T-cell (primary cell): ENCODE measurements at places on chromosomes 7 and 10.
A peak's percentile ranks its signal among the peaks of the same experiment; 100 is the strongest.

DNA sequence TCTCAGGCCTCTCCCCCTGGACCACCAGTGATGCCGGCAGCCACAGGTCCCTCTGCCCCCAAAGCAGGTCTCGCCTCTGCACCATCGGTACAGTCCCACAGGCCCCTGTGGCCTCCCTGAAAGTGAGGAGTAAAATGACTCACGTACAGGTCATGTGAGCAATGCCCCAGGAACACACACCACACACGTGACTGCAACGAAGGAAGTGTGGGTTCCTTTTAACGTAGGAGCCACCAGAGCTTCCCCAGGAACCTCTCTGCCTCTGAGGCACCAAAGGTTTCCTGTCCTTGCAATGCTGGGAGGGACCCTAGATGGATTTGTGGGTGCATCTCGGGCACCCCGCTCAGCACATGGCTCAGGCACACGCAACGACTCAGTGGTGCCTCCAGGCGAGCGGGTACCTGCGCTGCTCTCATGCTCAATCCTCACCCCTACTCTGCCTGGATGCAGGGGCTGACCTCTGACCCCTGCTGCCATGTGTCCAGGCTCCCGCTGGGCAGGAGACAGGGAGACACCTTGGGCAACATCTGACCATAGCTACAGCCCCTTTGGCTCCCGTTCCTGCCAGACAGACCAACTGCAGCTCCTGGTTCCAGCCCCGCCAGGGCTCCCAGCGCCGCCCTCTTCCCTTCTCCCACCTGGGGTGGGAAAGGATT lies 120.7 kb downstream of the PRKAG2 start:
- peak; percentile 39 for DNase-seq

DNA sequence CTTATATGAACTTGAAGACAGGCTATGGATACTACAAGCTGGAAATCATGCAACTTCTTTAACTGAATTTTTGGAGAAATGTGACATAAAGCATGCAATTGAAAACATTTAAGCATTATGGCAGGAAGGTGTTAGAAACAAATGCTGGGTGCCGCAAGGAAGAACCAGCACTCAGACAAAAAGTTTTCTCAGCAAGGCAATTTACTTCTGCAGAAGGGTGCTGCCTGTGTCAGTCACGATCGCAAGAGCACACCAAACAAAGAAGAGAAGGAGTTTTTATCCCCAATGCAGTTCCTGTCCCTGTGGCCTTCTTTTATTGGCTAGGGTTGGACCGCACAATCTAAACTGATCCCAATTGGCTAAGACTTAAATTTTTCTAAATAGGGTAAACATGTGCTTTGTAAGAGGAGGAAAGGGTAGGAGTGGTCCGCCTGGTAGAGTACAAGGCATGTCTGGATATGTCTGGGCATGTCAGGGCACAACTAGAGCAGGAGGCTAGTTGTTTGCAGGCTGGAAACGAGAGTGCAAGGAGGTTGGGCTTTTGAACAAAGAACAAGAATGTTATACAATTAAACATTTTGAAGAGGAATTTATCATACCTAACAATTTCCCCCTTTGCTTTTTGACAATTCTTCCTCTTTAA lies 109.6 kb upstream of the FAM3C start:
- DNase-seq = no peak

- DNase-seq = no peak
Measured at GRCh38 chr10:117411479-117412399, 36.5 kb upstream of the PDZD8 start.

DNA sequence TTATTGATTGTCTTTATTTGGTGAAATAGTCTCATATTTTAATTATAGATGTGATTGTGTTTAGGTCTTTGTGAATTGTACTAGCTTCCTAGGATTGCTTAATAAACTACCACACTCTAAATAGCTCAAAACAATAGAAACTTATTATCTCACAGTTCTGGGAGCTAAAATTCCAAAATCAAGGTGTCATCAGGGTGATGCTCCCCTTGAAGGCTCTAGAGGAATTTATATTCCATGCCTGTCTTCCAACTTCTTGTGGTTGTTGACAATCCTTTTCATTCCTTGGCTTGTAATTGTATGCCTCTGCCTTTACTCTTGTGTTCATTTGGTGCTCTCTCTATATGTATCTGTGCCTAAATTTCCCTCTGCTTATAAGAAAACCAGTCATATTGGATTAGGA lies 155.3 kb upstream of the AKR1E2 start:
- DNase-seq = no peak

- DNase-seq = no peak
Measured at GRCh38 chr10:129949891-129950291, 14.2 kb downstream of the EBF3 start.

- DNase-seq = no peak
Measured at GRCh38 chr7:37666026-37666799, 17.4 kb upstream of the GPR141 start.

DNA sequence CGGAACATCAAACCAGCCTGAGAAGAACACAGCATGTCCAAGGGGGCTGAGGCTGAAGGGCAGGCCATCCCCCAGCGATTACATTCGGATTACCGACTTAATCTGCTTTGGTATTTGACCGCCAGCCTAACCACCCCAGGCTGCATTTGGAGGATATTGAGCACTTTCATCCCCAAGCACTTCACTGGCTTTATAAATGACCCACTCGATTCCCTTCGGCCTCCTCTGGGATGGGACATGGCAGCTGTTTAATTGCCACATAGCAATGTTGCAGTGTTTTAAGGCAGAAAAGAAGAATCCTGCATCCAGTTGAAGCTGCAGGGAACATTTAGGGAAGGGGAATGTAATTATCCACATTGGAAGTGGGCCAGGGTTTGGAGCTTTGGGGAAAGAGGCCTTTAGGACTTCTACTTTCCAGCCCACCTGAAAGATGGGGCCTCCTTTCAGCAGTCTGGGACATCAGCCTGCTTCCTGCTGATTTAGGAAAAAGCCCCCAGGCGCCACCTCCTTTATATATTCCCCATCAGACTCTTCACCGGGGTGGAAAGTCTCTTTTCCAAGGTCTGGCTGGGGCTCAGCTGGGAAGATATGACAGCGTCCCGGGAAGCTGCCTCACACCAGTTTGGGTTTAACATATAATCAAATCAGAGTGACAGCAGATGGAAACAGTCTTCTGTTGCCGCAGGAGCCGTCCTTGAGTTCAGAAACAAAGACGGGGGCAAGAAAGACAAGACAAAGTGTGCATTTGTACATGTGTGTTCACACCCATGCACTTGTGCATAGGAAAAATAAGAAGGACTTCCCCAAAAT lies 9.2 kb downstream of the DPCD start:
- no peak for DNase-seq

GRCh38 chr10:47244560-47245500 lies 55.2 kb upstream of the GDF10 start:
- no peak for DNase-seq

GRCh38 chr7:97016381-97017191 lies 8.0 kb downstream of the DLX5 start:
- DNase-seq = no peak

DNA sequence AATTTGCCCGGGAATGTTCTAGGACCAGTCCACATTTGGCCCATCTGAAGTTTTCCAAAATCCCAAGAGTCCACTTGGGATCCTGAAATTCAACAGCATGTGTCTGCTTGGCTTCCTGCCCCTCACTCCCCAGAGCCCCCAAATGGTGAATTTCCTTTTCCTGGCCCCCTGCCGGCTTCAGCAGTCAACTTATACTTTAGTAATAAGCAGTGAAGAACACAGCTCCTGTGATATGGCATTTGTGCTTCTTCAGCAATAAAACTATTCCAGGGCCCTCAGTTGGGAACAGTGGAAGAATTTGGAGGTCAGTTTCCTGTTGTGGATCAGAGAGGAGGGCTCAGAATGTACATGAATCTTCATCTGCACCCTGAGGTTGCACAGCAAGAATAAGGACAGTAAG lies 51.1 kb downstream of the PRF1 start:
- no peak for DNase-seq

GRCh38 chr7:24018331-24018730 lies 265.7 kb upstream of the NPY start:
- no peak for DNase-seq

- DNase-seq = no peak
Measured at GRCh38 chr10:115981081-115981480, 291.9 kb downstream of the GFRA1 start.

DNA sequence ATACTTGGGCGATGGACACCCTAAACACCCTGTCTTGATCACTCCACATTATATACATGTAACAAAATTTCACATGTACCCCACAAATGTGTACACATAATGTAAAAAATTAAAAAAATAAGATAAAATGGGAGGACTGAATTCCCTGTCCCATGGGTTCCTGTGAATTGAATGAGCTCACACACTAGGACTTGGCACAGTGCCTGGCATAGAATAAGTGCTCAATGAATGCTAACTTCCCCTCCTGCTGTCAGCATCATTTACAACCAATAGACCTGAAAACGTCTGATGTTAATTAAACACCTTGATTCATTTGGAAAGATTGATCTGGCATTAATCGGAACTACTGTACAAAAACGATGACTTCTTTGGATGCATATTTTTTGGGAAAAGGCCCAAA lies 117.3 kb upstream of the ZNF438 start:
- DNase-seq = no peak

DNA sequence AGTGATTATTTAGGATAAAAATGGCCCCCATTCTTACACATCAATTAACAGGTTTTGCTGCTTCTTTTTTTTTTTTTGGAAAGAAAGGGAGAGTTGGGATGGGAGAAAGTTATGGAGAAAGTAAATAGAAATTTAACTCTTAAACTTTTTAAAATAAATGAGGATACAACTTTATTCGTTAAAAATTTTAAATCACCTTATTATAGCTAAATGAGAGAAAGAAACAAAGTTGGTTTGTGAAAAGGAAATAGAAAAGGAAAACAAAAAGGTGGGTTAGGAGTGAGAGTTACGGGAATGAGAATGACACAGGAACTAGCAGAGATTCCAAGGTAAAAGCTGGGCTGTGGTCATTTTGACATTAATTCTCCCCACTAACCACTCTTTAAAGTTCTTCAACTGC lies 34.9 kb downstream of the LMOD2 start:
- DNase-seq = no peak

DNA sequence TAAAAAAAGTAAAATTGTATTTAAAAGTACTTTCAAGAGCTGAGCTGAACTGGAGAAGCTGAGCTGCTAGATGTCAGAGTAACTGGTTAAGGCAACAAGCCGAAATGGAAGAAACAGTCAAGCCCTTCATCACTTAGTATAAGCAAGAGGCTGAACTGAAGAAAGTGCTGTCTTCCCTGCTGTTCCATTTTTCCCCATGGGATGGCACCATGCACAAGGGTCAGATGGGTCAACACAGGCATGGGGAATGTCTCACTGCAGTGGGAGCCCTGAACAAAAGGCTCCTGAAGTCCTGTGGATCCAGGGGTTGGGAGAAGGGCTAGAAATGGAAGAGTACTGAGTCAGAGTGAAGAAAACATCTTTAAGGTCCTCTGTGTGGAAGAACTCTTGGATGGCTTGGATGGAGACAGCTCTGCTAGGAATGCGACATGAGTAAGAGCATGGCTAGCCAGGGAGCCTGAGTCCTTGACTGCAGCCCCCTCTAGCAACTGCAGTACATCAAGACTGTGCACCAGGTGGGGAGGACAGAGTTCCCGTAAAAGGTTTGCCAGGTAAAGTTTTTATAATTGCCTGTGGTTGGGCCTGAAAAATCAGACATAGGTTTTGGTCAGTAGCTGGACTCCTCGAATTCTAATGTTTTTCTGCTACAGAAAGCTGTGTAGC lies 348.3 kb downstream of the GPR158 start:
- DNase-seq = no peak

- no peak for DNase-seq
Measured at GRCh38 chr10:93813507-93814465, 56.0 kb downstream of the LGI1 start.

DNA sequence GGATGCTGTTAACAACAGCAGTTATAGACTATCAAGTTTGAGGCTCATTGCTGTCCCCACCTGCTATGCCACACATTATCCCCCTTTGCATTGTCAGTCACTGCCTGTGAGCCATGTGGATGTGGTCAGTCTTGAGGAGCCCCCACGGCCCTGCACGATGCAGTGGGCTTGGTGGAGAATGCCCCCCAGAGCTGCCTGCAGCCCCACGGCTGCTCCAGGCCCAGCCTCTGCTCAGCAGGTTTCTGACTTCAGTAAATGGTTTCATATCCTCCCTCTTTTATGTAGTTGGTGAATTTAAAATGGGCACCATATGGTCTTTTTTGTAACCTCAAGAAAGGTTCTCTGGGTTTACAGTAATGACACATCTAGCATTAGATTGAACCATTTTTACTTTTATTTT lies 164.1 kb downstream of the EBF3 start:
- no peak for DNase-seq

GRCh38 chr7:26279405-26279804 lies 12.3 kb upstream of the SNX10 start:
- no peak for DNase-seq

- DNase-seq = no peak
Measured at GRCh38 chr7:179209-179681, 13.1 kb upstream of the FAM20C start.

- no peak for DNase-seq
Measured at GRCh38 chr7:36755484-36755883, 31.2 kb upstream of the AOAH start.

DNA sequence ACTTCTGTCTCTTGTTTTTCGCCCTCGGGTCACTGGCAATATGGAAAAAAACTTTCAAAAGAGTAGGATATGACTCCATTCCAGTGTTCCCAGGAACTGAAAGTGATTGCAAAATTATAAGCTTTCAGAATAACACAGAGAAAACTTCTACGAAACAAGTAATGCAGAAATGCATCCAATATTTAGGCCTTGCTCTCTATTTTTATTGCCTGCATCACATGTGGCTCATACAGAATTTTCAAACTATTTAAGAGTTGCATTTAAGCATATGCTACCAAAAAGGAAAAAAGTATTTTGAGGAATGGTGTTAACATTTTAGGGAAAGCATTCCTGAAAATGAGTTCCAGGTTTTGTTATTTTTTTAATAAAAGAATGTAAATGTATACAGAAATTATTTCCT lies 228.0 kb downstream of the CACNB2 start:
- DNase-seq = no peak

GRCh38 chr10:15494850-15495506 lies 123.9 kb upstream of the FAM171A1 start:
- DNase-seq = no peak

DNA sequence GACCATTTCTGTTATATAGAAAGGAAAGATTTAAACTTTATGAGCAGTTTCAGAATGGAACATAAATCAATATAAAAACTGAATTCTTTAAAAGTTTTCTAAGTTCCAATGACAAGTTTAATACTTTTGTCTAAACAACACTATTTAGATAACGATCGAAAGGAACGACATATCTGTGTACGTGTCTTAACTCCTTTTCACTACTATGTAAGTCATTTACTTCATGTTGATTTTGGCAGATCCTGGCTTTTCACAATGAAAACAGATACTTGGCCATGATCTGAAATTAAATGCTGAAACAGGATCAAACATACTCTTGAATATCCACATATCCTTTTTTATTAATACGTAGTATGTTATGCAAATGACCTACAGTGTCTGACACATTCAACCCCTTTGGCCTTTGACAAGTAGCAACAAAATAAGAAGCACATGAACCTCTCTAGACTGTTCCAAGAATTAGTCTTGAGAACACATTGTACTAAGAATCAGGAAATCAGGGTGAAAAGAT lies 41.9 kb downstream of the RNLS start:
- no peak for DNase-seq
